ENCODE measurements at places on chromosomes 5 and 9.

- no peak for DNase-seq
Observed at GRCh38 chr9:36721846-36722588, 149.3 kb downstream of the MELK start.

- DNase-seq, result no peak
Observed at GRCh38 chr9:20658677-20659473, 25.2 kb upstream of the FOCAD start.

DNA sequence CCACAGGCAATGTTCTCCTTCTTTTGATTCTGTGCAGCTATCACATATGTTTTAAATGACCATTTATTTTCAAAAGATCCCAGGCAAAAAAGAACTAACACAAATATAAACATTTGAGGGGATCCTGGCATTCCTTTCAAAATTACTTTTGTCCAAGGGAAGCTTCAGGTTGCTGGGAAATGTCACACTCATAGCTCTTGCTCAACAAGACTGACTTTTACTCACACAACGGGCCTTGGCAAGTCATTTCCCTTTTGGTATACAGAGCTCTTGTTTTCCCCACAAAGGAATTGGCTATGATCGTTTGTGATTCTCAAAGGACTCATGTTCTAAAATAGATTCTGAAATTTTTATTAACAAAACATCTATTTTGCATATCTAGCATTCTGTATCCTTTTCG, 4.5 kb upstream of the PALM2AKAP2 start:
- no peak for DNase-seq

DNA sequence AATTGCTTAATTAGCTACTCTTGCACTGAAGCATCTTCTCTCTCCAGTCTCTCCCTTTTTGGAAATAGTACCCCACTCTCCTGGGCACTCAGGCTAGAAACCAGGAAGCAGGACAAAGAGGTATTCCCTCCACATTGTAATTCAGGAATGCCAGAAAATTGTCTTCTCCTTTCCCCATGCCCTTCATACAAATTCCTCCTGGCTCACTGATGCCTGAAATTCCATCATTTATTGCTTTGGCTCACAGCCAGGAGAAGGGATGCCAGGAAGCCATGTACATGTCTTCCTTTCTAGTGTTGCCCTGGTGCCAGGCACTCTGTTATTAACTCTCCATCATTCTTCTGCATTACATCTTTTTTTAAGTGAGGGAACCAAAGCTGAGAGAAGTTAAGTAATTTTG, 716.5 kb upstream of the C9orf72 start:
- no peak for DNase-seq

DNA sequence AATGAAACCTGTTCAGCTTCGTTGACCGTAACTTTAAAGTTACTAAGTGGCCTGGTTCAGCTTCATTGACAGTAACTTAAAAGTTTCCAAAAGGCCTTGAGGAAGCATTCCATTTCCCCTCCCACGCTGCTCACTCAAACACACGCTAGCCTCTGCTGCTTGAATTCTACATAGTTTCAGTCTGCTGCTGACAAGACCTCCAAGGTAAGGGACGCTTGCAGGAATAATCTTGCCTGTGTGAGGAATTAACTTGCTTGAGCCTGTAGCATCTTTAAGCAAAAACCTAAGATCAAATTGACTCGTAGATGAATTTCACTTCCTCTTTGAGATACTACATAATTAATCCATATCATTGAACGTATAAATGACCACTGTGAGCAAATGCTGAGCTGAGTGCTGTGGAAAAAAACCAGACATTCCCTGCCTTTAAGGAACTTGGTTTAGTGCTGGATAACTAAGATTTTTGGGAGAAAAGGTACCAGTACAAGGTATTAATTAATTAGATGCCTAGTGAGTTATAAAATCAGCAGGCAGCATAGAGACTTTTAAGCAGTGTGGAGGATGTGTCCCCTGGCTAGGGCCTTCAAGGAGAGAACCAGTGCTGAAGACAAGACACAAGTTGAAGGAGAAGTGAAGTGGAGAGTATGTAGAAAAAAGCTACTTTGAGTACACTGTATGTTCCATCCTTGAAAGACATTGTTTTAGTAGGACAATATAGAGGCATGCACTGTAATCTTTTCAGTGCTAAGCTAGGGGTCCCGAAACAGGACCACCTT, 39.2 kb downstream of the GRAMD2B start:
- no peak for DNase-seq

GRCh38 chr9:133843250-133843649, 105.1 kb upstream of the SARDH start:
- no peak for DNase-seq

DNA sequence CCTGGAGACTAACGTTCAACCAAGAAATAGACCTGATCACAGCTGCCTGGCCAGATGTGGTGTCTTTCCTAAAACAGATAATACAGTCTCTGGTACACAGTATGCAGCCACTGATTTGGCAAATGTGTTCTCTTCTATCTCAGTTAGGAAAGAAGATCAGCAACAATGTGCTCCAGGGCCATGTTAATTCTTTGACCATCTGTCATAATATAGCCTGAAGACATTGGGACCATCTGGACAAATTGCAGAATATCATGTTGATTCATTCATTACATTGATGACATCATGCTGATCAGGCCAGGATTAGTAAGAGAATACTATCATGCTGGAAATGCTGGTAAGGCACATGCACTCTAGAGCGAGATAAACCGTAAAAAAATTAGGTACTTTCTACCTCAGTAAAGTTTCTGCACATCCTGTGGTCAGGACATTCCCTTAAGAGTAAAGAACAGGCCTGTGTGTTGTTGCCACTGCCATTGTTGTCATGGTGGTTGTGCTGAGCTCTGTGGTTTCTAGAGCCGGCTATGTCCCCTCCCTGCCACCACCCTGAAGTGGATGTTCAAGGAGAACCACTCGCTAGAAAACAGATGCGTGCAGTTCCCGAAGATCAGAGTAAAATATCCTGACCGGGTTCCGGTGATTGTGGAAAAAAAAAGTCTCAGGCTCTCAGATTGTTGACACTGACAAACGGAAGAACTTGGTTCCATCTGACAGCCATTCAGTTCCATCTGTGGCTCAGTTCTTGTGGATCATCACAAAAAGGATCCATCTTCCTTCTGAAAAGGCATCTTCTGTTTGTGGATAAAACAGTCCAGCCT, 6.4 kb upstream of the JMY start:
- no peak for DNase-seq
